Activated CD4-positive, alpha-beta T cell treated with anti-CD3 and anti-CD28 coated beads, Interleukin-2, Interleukin-6, amounts not matched to agents 100 ng/mL and 50 ng/mL, durations not matched to agents 16 hours and 8 hours (primary cell): ENCODE measurements at places on chromosomes 2 and 18.

- no peak for DNase-seq
Observed at GRCh38 chr18:374721-375168, 106.9 kb upstream of the THOC1 start.

GRCh38 chr18:12256951-12257350, 2.8 kb downstream of the CIDEA start:
- DNase-seq = no peak

DNA sequence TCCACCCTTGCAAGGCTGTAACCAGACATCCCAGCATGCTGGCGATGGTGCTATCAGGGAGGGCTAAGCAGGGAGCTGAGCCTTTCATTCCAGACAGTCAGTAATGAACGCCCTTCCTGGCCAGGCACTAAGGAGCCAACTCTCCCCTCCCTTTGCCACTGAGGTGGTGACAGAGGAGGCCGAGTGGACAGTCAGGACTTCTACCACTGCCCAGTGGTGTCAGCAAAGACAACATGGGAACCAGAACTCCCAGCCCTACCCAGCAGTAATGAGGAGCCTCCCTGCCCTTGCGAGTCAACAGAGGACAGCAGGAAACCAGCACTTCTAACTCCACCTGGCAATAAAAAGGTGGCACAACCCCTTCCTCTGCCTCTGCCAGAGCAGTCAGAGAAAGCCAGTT, 68.6 kb downstream of the ZAP70 start:
- DNase-seq = no peak

DNA sequence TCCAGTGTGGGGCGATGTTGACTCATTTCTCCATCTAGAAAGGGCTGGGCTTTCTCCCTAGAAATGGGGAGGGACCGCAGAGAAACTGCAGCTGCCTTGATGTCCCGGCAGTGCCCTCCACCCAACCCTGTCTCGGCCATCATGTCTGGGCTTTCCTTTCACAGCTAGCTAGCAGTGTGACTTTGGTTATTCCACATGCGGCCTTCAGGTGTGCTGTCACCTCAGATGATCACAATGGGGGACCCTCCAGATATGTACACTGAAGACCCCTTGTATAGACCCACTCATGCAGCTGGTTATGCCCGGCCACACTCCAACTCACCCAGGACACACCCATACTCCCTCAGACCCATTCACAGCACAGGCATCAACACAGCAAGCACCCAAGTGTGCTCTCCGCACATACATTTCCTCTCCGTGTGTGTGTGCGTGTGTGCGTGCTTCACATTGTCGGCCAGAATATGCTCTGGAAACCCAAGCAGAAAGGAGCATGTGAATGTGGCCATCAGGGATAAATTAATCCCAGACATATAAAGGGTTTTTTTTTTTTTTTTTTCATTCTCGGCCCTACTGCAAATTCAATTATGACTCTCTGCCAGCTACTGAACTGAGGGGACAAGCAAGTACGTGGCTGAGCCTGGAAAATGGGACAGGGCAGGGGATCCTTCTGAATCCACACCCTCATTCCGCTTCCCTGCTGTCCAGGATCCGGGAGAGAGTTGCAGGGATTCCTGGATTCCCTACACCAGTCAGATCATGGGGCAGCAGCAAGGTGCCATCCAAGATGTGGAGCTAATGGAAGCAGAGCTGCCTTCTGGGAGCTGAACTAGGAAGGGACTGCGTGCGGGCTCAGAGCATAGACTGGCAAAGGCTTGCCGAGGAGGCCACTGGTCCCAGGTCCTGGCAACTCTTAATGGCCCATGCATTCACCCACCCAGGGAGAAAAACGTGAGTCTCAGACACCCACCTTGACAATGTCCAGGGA, 240.2 kb downstream of the DYSF start:
- DNase-seq = no peak

DNA sequence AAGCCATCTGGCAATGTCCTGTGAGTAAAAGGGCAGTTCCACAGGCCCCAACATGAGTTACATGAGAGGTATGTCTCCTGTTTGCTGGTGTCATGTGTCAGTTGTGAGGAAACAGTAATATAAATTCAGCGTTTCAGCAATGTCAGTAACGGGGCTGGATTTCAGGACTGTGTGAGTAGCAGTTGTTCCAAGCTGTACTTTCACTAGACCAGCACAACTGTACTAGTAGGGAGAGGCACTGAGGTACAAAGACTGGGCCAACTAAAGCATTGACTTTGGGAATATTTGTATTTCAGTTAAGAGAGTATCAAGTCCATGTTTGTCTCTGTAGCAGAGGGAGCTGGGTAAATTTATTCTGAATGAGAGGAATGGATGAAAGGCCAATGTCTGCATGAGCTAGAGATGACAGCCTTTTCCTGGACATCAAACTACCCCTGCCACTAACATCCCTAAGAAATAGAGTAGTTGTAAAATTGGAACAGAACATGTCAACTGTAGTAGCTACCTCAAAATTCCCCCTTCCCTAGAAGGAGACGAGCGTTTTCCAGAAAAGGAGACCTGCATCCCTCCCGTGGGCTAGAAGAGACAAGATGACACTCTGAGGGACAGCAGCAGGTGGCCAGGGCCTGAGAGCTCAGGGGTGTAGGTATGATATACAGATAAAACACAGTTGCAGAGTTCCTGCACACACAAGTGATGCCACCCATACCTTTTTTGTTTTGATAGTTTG, 24.4 kb downstream of the EIF4E2 start:
- no peak for DNase-seq
